ENCODE measurements at places on chromosomes 16 and 17. TPM values are rescaled to one million over a fixed set of nuclear protein-coding genes. Genes with fewer than 3 reads are reported as not detected.

The LPCAT2 gene
- total RNA-seq = 2.8 TPM

The UMOD gene
- not detected for total RNA-seq

The CDH5 gene
- not detected for total RNA-seq

The GCGR gene
- 0.26 TPM for total RNA-seq

The TBX2 gene
- not detected for total RNA-seq

GRCh38 chr17:1005361-1005946 lies 8.5 kb downstream of the TIMM22 start:
- peaks cover 40% of the 10 kb centered on the region for H3K36me3 ChIP-seq
- H3K27ac ChIP-seq = no peak overlapping the region
- H3K4me3 ChIP-seq = no peak overlapping the region

- no peaks in the 10 kb centered on the region for H3K27me3 ChIP-seq
- H3K27ac ChIP-seq = no peak overlapping the region
- DNase-seq = no peak
- peaks cover 5% of the 10 kb centered on the region for H3K36me3 ChIP-seq
- no peak overlapping the region for H3K4me3 ChIP-seq
Measured at GRCh38 chr17:13704333-13704732, 102.6 kb upstream of the HS3ST3A1 start.

DNA sequence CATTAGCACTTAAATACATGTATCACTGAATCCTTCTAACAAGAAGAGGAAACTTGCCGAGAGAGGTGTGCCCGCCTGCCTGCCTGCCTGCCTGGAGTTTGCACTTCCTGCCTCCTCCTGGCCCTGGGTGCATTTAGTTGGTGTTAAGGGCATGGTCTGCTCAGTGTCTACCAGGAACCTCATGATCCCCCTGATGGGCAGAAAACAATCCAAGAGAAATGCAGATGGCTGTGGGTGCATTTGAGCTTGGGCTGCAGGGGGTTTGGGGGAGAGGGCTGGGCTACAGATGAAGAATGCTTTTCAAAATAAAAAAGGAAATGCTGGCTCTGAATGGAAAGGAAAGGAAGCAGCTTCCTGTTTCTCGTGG lies 10.1 kb downstream of the KSR1 start:
- no peaks in the 10 kb centered on the region for H3K27me3 ChIP-seq
- H3K4me1 ChIP-seq = peaks cover 9% of the 10 kb centered on the region
- peak; percentile 58 for DNase-seq
- H3K27ac ChIP-seq = peak overlapping the region; percentile 52

DNA sequence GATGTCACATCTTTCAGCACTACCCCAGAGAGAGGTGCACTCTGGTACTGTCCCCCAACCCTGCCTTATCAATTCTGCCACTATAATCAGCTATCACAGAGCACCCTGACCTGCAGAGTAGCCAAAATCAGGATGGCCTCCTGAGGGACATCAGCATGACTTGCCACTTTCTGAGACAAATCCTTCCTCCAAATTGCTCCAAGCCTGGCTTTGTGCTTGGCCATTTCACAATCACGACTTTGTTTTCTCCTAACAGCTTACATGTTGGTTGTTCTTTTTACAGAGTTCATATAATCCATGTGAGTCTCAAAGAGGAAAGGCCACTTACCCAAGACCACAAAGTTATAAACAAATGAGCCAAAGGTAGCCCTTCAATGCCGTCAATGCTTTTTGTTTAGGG lies 449.0 kb upstream of the CDH5 start:
- H3K4me1 ChIP-seq = no peaks in the 10 kb centered on the region
- H3K27me3 ChIP-seq = no peaks in the 10 kb centered on the region
- peaks cover 1% of the 10 kb centered on the region for H3K36me3 ChIP-seq
- DNase-seq = no peak

GRCh38 chr17:57956291-57957119 lies 1.3 kb upstream of the CUEDC1 start:
- H3K4me3 ChIP-seq = peak overlapping the region; percentile 78
- no peak overlapping the region for H3K27ac ChIP-seq
- no peaks in the 10 kb centered on the region for H3K4me1 ChIP-seq

GRCh38 chr17:81379523-81379942 lies 15.7 kb upstream of the BAHCC1 start:
- H3K27me3 ChIP-seq = no peaks in the 10 kb centered on the region
- no peak for DNase-seq
- no peaks in the 10 kb centered on the region for H3K4me1 ChIP-seq
- H3K36me3 ChIP-seq = no peaks in the 10 kb centered on the region

- H3K27me3 ChIP-seq = no peaks in the 10 kb centered on the region
- no peak overlapping the region for H3K27ac ChIP-seq
- H3K36me3 ChIP-seq = no peaks in the 10 kb centered on the region
- H3K4me3 ChIP-seq = no peak overlapping the region
- no peak for DNase-seq
Measured at GRCh38 chr17:56445692-56446411, 147.6 kb upstream of the NOG start.
